ENCODE measurements at places on chromosomes 5 and 9.

GRCh38 chr9:84394036-84394435 is 53.5 kb upstream of the SLC28A3 start:
- no peak for DNase-seq

DNA sequence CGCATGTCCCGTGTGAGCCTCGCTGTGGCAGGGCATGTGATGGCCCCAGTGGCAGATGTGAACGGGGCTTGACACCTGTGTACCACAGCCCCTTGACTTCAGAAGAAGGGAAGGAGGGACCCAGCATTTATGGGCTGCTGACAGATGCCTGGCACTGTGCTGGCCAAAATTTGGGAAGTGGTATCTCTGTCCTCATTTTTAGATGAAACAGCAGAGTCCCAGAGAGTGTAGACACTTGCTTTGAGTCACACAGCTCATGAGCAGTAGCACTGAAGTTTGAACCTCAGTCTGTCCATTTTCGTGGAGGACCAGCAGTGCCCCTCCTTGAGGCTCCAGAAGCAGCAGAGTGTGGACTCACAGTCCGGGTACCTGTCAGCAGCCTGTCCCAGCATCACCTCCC is 16.5 kb downstream of the NEK6 start:
- no peak for DNase-seq

DNA sequence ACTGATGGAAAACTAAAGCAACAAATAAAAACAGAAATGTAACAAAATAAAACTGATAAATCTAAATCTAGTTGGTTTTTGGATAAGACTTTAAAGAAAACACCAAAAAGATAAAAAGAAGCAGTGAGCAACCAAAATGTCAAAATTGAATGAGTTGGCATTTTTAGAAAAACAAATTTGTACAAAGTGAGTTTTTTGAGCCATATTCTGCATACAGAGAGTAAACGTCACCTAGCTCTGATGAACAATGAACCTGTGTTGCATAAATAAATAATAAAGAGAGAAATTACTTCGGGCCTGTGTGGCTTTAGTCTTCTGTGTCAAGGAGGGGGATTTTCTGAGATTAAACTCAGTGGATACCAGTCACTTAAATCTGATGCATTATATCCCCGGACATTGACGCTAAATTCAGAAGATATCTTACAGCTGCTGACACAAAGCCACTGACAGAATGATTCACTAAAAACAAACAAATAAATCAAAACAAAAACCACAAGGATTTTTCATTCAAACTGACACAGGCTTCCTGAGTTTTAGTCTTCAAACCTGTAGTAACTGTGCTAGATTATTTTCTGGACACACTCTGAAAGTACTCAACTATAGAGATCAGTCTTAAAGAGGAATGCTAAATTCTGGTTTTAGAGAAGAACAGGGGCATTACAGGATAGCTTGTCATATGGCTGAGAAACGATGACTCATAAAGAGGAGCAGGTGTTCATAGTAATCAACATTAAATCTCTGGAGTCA is 403.5 kb upstream of the ST8SIA4 start:
- DNase-seq = no peak

DNA sequence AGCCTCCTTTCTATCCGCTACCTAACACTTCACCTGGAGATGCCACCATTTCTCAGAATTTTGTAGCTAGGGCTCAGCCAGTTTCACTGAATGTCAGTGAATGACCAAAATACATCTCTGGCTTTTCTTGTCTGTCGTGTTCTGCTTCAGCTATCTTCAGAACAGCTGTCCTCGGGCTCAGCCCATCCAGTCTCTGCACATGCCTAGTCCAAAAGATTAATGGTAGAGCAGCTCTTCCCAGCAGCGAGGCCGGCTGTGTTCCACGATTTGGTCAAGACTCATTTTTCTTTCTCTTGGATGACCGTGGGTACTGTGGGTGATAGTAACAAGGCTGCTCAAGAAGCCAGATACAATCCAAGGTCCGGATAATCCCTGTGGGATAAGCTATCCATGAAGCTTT is 342.8 kb downstream of the GABRG2 start:
- no peak for DNase-seq

- DNase-seq = no peak
These were observed 72.3 kb downstream of the WNK2 start for GRCh38 chr9:93255994-93256877.

- DNase-seq = no peak
These were observed 232.1 kb upstream of the PDE4D start for GRCh38 chr5:60125636-60126035.

- DNase-seq = no peak
These were observed 145.1 kb upstream of the DAB2 start for GRCh38 chr5:39569857-39570256.

All from GM19239 (cell line).